Astrocyte (in vitro differentiated cells and primary cell): ENCODE measurements at places on chromosomes 3 and 15.
A peak's percentile ranks its signal among the peaks of the same experiment; 100 is the strongest.

DNA sequence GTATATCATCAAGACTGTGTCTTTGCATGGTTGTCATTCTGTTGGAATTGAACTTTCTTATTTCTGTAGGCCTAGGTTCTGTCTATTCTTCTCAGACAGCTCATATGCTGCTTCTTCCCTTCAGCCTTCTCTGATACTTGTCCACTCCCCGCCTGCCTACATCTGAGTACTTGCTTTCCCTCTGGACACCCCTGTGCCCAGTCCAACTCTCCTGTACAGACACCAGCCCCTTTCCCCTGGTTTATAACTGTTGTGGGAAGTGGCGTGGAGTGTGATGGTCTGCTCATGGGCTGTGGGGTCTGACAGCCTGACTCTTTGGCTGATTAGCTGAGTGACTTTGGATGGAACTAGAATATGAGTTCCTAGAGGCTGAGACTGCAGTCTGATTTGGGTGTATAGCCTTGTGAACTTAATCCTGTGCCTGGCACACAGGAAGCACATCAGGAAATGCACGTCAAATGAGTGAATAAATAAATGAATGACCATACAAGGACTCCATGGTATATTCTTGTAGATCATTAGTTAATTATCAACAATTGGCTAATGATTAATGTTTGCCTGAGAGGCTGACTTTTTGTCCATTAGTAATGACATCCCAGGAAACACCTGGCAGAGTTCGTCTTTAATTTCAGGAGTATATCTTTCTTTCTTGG, 11.8 kb downstream of the CACNA1D start:
- no peak for DNase-seq

- DNase-seq = no peak
These were observed 136.4 kb downstream of the MAGI1 start for GRCh38 chr3:65902304-65902793.

DNA sequence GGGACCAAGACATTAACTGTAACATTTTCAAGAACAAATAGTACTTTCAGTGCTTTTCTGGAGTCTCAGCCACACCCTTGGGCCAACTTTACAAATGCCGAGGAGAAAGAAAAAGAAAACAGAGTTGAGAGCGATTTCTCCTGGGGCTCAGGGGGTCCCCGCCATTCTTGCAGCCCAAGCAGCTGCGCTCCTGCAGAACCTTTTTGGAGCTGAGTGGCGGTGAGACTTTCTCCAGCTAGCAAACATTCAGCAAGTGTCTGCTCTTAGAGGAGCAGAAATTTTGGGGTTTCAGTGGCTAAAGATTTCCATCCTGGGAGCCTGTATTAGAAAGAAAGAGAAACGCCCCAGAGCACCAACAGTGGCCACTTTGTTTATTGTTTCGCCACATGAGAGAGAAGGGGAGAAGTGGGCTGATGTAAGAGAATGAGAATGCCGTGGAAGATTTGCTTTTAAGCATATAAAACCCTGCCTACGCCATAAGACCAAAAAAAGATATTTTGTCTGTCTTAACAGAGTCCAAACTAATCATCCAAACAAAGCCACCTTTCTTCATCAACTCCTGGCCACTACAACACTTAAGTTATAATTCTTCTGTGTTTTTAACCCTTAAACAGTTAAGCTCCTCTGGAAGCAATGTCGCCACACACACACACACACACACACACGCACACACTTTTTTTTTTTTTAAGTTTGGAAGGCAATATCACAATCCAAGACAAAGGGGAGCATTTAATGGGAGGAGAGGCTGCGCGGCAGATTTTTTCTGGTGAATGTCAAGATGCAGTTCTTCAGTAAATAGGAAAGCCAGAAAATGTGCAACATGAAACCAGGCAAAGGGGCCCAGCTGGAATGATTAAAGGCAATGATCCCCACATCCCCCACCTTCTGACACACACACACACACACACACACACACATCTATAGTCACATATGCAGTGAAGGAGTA, 19.2 kb downstream of the EID1 start:
- peak; percentile 69 for DNase-seq

DNA sequence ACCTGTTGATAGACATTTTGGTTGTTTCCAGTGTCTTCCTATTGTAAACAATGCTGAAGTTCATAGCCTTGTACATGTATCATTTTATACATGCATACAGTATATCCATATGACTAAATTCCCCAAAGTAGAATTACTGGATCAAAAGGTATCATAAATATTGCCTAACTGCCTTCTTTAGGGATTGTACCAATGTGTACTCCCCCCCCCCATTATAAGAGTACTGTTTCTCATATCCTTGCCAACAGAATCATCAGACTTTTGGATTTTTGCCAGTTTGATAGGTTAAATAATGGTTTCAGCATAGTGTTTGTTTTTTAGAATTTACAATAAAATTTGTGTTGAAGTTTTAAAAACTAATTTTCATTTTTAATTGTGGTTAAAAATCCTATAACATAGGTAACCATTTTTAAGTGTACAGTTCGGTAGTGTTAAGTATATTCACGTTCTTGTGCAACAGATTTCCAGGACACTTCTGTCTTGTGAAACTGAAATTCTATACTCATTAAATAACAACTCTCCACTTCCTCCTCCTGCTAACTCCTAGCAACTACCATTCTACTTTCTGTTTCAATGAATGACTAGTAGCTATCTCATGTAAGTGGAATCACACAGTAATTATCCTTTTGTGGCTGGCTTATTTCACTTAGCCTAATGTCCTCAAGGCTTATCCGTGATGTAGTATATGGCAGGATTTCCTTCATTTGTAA, 30.8 kb upstream of the MAP3K13 start:
- DNase-seq = peak; percentile 46

DNA sequence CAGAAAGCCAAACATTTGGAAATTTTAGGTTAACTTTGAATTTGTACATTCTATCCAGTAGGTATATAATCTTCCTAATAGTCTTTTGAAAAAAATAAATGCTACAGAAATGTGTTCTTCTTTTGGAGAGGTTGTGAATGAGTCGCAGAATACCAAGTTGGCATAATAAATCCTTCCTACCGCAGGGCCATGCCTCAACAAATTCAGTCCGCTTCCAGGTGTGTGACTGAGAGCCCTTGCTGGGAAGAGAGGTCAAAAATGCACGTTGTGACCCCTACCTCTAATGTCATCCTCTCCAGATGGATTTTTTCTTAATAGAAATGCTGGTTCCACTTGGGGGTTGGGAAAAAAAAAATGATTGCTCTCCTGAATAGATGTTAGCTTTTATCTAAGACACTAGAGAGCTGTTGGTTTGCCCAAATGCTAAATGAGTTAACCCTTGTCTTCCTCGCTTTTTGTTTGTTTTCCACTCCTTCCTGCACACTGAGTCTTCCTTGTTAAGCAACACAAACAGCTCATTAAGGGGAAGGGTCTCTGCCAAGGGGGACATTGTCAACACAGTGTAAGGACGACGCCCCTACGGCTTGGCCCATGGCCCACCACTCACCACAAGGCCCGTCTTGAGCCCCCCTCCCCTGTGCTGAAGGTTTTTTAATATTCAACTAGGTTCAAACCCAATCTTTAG, 33.9 kb downstream of the RLBP1 start:
- no peak for DNase-seq

DNA sequence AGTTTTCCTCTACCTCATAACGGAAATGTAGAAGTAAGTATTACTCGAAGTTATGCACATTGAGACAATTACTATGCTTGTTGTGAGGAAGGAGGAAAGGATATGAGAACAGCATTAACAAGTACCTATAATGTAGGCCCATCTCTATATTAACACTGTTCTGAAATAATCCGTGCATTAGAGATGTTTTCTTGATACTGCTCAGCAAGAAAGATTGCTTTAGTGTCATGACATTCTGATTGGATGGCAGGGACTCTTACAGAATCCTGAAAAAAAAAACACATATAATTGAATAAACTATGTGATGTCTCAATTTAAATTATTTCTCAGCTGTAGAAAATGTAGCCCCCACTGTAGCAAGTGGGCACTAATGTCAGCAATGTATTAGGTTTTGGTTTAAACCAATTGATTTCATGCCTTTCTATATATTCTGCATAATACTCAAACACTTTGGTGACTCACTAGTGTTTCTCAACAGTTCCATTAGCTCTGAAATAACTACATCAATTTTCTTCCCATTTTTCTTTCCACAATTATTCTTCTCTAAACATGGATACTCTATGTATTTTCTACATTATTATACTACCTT, 598.3 kb upstream of the BCHE start:
- no peak for DNase-seq

GRCh38 chr3:15983232-15983631, 185.5 kb upstream of the ANKRD28 start:
- peak; percentile 68 for DNase-seq

DNA sequence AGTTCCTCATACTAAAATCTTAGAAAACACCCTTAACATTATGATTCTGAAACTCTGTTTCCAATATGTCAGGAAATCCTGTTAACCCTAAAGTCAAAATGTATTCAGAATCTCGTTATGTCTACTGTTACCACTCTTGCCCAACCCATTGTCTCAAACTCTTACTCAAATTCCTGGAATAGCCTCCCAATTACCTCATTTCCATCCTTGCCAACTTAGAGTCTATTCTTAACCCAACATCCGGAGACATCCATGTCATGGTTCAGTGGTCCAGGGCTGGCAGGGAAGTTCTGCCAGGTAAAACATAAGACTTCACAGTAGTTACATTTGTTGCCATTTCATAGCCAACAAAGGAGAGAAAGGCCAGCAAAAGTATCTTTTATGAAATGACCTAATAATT, 593.9 kb downstream of the PYDC2 start:
- peak; percentile 70 for DNase-seq

GRCh38 chr3:72143322-72143721, 358.4 kb upstream of the PROK2 start:
- DNase-seq = peak; percentile 83

GRCh38 chr3:158792709-158793108, 9.1 kb upstream of the MFSD1 start:
- peak; percentile 97 for DNase-seq

DNA sequence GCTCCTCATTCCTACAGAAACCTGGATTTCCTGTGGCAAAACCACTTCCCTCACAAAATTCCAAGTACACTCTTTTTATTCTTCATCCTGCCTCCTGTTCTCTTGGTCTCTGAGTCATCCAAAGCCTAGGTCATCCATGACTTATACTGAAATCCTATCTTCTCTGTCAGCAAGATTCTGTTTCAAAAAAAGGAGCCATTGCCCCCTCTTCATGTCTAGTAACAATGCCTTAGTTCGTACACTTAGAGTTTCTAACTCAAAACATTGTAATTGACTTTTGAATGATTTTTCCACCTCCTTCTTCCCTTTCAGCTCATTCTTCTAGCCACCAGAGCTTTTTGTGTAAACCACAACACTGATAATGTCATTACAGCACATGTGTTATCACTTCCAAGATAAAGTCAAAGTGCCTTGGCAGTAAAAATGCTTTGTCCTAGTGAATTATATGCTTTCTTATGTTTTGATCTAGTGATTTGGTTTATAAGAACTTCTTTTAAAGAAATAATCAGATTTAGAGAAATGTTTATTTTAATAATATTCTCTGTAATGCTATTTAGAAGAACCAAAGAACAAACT, 256.5 kb upstream of the NECTIN3 start:
- DNase-seq = peak; percentile 93

- DNase-seq = no peak
These were observed 47.2 kb downstream of the TMED3 start for GRCh38 chr15:79358069-79358468.

GRCh38 chr3:63167113-63167512, 111.0 kb upstream of the SYNPR start:
- DNase-seq = no peak

DNA sequence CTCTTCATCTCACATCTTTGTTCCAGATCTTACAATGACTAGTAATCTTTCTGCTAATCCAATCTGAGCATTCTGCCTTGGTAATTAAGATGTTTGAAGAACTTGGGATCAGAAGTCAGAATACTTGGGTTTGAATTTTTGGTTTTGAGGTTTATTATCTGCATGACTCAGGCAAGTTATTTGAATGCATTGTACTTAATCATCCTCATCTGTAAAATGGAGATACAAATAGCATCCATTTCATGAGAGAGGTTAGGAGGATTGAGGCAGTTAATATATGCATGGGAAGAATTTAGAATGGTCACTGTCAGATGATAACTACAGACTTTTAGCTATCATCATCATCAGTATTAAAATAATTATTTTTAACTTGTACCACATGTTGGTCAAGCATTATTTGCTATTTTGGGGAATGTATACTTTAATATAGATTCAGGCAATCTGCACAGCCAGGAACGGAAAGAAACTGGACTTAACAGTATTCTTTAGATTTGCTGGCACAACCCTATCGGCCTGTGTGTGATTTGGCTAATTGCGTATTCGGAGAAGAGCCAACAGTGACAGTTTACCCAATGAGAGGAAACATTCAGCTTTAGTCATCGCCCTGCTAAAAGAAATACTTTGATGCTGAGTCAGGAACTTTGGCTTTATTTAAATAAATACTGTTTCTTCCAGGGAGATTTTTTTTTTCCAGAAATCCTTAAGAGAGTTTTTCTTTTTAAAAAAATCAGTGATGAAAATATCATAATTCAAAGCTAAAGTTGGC, 600.0 kb downstream of the ROBO1 start:
- DNase-seq = peak; percentile 97

- DNase-seq = no peak
These were observed 1.4 kb downstream of the CA12 start for GRCh38 chr15:63380151-63380807.

- DNase-seq = no peak
These were observed 102.6 kb upstream of the IL12A start for GRCh38 chr3:159886050-159886449.

DNA sequence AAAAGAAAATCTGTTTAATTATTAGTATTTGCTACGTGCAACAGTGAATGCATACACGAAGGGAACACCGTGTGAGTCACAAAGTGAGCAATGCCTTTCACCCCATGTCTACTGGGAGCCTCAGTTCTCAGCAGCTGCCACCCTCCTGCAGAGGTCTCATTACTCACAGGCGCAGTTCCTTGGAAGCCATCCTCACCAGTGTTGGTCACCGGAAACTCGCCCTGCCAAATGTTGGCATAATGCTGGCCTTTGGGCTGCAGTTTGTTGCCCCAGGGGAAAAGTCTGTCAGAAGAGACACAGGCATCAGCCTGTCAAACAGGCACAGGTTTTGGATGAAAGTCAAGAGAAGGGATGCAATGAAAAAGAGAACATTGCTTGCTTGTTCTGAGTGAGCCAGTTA, 50.1 kb downstream of the SUMF1 start:
- peak; percentile 87 for DNase-seq

DNA sequence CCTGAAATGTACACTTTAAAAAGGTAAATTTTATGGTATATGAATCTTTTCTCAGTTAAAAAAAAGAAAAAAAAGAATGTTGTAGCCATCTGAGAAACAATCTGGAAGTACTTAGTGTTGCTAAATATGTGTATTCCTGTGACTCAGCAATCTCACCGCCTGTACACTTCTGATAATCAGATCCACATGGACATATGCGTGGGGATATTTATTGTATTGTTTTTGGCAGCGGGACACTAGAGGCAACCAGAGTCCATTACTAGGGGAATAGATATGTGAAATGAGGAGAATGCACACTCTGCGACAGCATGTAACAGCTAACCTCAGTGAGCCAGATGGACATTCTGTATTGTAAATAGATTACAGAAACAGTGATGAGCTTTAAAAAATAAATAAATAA, 65.4 kb downstream of the AQP9 start:
- peak; percentile 94 for DNase-seq

- DNase-seq = no peak
These were observed 2.2 kb downstream of the SCAANT1 start for GRCh38 chr3:63910001-63910400.
